ENCODE measurements at places on chromosomes 5 and 9.

DNA sequence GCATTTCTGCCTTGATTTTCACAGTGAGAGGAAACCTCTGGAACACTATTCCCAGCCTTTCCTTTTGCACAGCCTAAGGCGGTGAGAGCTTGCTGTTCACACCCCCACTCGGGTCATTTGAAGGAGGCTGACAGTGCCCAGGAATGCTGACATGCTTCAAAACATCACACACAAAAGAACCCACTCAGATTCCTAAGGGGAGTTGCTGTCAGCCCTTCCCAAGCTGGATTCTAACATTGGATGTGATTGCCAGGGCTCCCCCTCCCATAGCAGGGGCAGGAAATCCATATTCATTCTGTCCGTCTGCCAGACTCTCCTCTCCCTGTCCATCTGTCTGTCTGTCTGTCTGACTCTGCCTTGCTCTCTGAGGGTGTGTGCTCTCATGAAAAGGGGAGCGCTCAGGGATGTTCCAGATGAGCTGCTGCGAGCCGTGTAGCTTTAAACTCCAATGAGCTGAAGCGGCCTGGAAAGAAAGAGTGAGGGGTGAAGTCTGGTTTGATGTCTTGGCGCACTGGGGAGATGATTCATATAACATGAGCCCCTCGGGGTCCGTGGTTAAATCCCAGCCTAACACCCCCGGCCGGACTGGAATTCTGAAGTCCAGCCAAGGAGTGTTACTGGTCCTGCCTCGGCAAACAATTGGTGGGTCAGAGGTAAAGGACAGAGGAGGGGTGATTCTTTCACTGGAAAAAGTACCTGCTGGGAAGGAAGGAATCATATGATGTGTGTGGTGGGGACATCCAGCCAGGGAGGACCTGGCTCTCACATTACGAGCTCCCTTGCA is 517.0 kb downstream of the CCDC171 start:
- no peak for DNase-seq

- no peak for DNase-seq
Measured at GRCh38 chr5:56155992-56156584, 77.0 kb downstream of the ANKRD55 start.

GRCh38 chr5:154756009-154756867 is 1.1 kb downstream of the LARP1 start:
- no peak for DNase-seq

GRCh38 chr5:93100428-93100827 is 480.6 kb downstream of the NR2F1-AS1 start:
- DNase-seq, result no peak

- no peak for DNase-seq
Measured at GRCh38 chr5:36666986-36667385, 60.6 kb downstream of the SLC1A3 start.

GRCh38 chr5:157348049-157348400 is 82.1 kb downstream of the CYFIP2 start:
- DNase-seq, result no peak

GRCh38 chr9:128629136-128629535 is 27.5 kb downstream of the DYNC2I2 start:
- no peak for DNase-seq

DNA sequence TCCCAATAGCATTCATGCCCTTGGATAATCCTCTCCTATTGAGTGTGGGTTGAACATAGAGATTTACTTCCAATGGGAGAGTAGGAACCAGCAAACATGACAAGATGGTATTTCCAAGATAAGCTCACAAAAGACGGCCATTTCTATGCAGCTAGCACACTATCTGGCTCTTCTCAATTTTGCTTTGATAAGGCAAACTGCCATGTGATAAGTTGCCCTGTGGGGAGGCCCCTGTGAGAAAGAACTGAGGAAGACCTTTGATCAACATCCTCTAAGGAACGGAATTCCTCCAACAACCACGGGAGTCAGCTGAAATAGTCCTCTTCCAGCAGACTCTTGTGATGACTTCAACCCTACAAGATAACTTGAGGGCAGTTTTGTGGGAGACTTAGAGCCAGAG is 211.9 kb upstream of the TRPM3 start:
- DNase-seq, result no peak

DNA sequence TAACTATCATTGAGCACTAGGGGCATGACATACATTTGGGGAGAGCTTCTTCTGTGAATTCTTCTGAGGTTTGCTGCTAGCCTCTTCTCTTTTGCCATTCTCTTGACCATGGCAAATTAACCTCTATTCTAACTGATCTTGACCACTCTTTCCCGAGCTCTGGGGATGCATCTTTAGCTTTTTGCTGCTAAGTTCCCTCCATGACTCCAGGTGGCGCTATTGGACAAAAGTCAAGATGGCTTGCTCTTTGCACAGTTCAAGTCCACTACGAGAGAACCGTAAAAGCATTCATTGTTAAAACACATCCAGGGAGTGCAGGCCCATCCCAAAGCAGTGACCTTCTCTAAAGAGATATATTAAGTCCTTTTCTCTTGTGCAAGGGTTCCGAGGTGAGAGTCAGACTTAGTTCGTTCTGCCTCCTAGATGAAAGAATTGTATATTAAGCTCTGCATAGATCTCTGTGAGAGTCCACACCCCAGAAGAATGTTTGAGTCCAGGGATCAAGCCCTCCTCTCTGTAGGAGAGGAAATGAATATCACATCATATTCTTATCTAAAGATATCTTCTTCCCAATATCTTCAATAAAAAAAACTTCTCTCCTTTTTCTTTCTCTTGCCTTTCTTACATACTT is 1152.9 kb upstream of the CDH6 start:
- peak; percentile 93 for DNase-seq

DNA sequence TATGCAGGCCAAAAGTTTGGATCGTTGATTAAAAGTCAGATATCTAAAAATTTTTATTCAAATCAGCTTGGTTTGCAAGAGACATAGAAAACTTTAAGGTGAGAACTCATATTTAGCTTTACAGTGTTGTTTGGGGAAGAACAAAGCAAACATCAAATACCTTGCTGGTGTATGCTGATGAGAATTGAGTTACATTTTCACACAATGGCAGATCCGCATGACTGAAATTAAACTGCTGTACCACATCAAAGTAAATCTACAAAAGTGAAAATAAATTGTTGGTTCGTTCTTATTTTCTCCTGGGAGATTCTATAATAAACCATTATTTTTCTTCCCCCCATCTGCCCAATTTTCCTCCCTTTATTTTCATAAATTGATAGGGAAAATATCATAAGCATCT is 198.2 kb upstream of the PCSK5 start:
- no peak for DNase-seq

- no peak for DNase-seq
Measured at GRCh38 chr5:135059000-135059923, 25.2 kb upstream of the PITX1 start.

DNA sequence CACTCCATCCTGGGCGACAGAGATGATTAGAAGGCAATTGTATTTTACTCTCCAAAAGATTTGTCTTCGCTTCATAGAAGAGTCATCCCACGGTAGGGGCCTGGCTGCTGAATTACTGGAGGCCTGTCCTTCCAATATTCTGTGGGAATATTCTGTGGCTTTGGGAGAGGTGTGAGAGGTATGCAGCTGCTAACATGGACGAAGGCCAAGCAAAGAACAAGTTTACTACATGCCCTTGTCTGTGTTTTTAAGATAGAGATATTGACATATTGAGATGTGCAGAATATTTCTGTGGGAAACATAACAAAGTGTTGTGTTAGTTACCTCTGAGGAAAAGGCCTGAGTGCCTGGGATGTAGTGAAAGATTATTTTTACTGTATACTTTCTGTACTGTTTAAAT is 71.8 kb upstream of the SMIM15 start:
- DNase-seq, result no peak

DNA sequence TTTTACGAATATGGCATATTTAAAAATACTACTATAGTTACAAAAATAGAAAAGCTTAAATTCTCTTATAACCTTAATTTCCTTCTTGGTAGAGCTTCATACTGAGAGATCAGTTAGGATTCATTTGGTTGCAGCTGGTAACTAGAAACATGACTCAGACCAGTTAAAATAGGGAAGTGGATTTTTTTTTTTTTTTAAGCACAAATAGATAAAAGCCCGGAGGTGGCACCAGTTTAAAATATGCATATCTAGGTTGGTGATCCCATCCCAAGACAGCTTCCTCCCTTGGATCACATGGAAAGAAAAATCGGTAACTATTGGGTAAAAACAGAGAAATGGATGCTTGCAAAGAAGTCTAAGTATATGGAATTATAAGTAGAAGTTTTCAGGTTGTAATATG is 1634.3 kb downstream of the MAT2B start:
- no peak for DNase-seq

- no peak for DNase-seq
Measured at GRCh38 chr5:50822761-50823160, 156.3 kb downstream of the PARP8 start.

DNA sequence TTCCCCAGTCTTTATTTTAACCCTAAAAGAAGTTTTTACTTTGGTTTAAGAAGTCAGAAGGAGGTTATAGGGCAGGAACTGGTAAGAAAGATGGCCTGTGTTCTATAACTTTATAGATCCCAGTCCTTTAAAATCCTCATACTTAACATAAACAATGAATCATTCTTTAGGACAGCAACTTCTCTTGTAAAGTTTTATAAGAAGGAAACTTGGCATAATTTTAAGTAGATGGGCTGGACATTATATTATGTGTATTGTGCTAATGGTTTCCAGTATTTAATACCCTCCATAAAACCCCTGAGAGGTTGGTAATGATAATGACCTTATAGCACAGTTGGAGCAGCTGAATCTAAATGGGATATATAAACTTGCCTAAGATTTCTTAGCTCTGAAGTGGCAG is 247.2 kb downstream of the FAM170A start:
- DNase-seq, result no peak

GRCh38 chr9:134960701-134961181 is 43.0 kb upstream of the FCN1 start:
- DNase-seq, result no peak

DNA sequence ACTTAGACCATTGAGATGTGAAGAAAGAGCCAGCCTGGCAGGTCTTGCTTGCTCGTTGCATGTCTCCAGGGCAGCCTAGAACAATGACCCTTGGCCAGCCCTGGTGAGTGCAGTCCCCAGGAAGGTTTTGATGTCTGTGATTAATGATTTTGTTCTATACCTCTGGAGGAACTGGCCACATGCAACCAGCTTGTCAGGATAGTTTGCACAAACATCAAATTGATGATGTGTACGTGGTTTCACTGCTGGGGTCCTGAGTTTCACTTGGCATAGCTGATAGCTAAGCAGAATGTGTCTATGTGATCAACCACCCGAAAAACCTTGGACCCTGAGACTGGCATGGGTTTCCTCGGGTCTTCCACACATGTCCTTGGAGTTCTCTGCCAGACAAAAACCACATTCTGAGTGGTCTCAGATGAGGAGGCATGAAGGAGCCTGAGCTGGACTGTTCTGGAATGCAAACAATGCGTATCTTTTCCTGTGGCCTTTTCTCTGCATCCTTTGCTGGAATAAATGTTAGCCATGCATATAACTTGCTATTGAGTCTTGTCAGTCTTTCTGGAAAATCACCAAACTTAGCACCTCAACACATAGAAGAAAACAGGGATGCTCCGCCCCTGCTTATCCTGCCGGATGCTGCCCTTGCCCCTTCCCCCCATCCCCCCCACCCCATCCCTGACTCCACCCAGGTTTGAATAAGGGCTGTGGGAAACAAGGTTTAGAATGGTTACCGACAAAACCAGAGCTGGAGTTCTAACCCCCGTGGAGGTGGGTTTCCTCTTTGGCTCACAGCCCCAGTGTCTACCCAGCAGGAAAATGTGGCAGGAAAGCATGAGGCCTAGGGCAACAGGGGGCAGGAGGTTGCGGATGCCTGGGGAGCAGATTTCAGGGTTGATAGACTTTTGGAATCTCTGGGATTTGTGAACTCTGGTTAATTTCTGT is 50.1 kb upstream of the ANKRD33B start:
- no peak for DNase-seq

DNA sequence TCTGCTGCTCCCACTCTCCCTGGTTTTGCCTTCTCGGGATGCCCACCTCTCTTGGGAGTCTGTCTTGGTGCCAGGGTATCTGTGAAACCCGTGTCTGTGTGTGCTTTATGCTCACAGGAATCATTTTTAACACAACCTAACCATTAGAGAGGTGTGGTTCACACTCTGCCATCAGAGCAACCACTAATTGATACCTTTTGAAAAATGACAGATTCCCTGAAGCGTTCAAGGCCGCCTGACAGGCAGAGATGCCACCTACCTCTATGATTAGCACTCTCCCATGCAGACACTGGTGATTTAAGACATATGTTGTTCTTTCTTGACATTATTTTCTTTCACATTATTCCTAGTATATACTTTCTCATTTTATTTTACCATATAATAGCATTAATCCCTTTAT is 207.3 kb upstream of the SGCD start:
- DNase-seq, result no peak

GRCh38 chr9:85610074-85610860 is 131.5 kb downstream of the AGTPBP1 start:
- peak; percentile 23 for DNase-seq

GRCh38 chr5:80622756-80623155 is 31.7 kb upstream of the MSH3 start:
- DNase-seq, result no peak

- DNase-seq, result no peak
Measured at GRCh38 chr5:77852514-77853352, 76.6 kb upstream of the TBCA start.

DNA sequence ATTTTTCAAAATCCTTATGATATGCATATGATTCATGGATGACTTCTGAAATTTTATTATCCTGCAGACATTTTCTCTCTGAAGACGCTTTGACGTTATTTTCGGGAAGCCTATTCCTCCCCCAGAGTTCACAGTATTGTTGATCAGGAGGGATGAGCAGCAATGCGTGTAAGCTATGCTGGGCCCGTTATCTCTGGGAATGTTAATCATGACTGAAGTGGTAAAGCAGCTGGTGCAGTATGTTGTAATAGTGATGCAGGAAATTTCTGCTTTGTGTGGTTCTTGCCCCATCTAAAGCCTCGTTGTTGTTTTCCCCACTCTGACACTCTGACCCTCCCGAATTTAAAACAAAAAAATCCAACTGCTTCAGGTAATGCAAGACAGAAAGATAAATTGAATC is 1797.8 kb upstream of the WWC1 start:
- no peak for DNase-seq

DNA sequence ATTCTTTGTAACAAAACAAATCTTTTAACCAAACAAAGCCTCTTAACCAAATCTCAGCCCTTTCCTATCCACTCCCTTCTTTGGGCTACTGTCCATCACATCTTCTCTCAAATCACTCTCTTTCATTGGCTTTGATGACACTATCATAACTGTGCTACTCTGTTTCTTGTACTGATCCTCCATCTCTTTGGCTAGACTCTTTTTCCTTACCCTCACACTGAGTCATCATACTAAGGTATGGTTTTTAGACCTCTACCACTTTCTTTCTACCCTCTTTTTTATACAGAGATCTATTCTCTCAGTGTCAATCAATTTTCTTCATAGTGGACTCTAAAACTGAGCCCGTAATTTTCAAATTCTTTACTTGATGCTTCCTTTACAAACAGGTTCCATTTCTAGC is 174.9 kb downstream of the RAPGEF6 start:
- no peak for DNase-seq

DNA sequence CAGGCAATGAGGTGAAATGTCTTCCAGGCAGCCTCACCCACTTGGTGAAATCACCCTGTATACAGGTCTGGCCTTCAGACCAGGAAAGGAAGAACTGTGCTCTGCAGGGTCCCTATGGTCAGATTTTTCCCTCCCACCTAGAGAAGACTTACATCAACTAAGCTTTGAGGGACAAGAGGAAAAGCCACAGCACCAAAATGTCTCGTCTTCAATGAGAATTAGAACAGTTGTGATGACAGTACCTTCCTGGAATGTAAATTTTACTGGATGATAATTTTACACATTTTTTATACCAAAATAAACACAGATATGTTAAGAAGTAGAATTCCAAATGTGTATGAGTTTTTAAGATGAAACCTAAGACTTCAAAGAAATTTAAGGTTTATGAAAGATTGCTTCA is 283.9 kb downstream of the SPOCK1 start:
- no peak for DNase-seq

Data from SHP77 (cell line).